ENCODE measurements at places on chromosomes 7 and 10. TPM values are rescaled to one million over a fixed set of nuclear protein-coding genes. Genes with fewer than 3 reads are reported as not detected.
A peak's percentile ranks its signal among the peaks of the same experiment; 100 is the strongest.

SPDYE9 gene
- total RNA-seq = not detected

RARRES2 gene
- total RNA-seq = 26.1 TPM

H2BK1 gene
- not detected for total RNA-seq

PURB gene
- 22.8 TPM for total RNA-seq

IL2RA gene
- not detected for total RNA-seq

GCK gene
- not detected for total RNA-seq

C10orf143 gene
- 2.5 TPM for total RNA-seq

SPDYE1 gene
- not detected for total RNA-seq

DNA sequence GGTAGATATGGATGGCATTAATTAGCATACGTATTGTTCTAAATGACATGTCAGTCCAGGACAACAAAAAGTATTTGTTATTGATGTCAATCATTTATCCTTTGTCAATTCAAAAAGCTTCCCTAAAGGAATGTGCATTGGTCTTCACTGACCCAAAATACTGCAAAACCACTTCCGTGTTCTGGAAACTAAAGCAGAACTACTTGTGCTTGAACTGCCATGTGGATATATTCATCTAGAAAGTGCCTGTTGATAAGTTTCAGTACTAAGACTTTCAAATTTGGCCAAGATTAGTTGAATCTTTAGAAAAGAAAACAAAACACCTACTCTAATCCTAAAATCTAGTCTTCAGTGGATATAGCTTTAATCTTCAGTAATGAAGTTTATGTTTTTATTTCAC is 242.1 kb upstream of the PPP1R3A start:
- DNase-seq = no peak

GRCh38 chr10:14531974-14532373 is 201.2 kb upstream of the FRMD4A start:
- DNase-seq = no peak

GRCh38 chr7:99531354-99531765 is 20.6 kb downstream of the FAM200A start:
- no peak for DNase-seq

DNA sequence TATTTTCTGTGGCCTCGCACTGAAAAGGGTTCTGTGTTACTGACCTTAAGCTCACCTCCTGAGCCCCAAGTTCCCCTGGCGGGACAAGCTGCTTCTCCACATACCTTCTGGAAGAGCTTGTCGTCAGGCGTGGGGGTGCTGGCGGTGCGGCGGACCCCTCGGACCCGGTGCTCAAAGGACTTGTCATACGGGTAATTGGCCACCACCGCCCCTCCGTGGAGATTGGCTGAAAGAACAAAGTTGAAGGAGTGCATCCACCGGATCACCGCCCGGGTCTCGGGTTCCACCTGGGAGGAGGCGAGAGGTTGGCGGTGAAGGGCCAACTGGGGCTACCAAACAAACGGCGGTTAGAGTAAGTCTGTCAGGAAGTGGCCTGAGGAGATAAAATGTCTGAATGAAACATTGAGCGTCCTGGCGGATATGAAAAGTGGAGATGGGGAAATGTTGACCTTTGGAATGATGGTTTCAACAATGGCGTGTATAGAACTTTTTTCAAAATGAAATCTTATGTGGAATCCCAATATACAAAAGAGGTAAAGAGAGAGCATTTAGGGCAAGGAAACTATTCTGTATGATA is 16.5 kb downstream of the CPN1 start:
- DNase-seq = no peak

DNA sequence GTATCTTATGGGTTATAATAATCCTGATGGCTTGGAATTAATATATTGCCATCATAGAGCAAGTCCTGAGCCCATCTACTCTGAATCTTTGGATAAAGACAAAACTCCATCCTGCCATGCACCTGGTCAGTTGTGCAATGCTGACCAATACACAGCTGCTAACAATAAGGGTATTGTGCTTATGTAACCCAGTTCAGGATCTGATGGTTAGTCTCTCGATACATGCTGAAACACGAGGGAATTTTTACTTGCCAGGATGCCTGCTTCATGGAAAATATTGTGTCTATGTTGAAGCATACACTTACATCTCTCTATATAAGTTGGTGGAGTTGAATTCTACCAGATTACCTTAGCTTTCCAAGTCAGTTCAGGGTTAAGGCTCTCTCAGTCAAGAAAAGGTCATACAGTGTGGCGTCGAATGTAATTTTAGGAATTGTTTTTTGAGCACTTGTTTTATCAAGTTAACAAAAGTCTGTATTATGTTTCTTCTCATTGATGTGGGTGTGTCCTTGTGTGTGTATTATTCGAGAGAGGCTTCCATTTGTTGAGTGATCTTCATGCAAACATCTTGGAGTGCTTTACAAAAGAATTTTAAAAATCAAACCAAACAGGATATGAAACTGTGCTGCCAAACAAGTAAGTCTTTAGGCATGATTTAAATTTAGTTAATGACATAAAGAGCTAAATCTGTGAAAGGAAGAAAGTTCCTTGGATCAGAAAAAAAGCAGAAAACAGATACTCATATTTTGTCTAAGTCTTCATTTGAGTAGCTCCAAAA is 449.1 kb downstream of the SUGCT start:
- no peak for DNase-seq

- peak; percentile 25 for DNase-seq
Observed at GRCh38 chr10:118214776-118215175, 127.3 kb downstream of the FAM204A start.

GRCh38 chr7:78912781-78913180 is 540.7 kb downstream of the MAGI2 start:
- no peak for DNase-seq

DNA sequence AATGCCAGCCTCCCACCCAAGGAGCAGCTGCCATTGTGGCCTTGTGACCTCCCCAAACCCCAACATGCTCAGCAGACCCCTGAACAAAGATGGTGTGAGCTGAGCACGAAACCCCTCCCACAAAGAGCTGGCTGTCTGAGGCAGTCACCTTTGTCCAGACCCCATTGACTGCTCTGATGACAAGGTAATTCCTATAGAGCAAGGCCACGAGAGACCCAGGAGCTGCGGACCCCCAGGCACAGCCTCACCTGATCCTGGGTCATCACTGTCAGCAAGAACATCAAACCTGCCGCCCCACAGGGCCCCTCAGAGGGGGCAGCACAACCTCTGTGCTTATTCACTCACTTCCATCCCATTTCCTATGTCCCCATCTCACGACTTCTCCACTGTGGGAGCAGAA is 102.6 kb downstream of the CPXM2 start:
- no peak for DNase-seq

DNA sequence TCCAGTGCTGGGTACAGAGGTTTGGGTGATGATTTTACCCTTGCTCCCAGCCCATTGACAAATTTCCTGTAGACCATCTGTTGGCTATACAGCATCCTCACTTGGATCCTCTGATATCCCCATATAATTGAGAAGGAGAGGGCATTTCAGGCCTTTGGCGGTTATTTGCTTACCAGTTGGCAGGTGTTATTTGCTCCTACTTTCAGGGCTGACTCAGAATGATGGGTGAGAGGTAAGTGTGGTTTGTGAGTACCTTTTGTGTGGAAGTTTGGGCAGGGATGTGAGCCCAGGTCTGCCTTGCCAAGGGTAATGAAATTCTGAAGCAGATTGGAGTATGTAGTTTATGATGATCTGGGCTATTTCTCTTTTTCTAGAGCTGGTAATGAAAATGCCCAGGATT is 93.6 kb downstream of the LRMDA start:
- DNase-seq = no peak

GRCh38 chr10:46077141-46077554 is 31.1 kb upstream of the MSMB start:
- DNase-seq = no peak

GRCh38 chr7:91759205-91759863 is 121.2 kb downstream of the MTERF1 start:
- DNase-seq = no peak

- DNase-seq = no peak
Observed at GRCh38 chr7:128872394-128872824, 9.8 kb downstream of the ATP6V1F start.

DNA sequence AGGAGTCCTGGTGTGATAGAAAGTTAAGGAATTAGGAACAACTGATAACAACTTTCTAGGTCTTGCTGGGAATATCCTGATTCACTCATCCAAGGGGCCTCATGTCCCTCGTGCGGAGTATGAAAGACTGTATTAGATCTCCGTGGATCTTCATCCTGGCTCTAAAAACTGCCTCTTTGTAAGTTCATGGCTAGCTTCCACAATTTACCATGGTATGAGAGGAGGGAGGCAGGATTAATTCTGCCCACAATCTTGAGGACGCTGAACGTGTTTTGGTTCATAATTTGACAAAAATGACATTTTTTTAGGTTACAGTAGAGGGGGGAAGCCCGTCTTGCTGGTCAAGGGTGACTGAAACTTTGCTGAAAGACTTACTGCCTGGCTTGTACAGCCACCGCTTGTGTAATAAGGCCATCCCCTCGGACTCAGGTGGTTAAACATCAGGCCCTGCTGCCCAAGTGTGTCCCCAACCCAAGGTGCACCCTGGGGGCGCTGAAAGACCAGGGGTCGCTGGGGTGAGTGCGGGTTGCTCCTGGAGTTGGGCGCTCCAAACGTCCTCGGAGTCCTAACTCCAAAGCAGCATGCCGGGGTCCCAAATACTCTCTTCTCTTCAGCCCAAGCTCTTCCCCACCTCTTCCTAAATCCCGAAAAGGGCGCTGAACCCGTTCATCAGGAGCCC is 733 bp downstream of the HIBADH start:
- DNase-seq = peak; percentile 59

DNA sequence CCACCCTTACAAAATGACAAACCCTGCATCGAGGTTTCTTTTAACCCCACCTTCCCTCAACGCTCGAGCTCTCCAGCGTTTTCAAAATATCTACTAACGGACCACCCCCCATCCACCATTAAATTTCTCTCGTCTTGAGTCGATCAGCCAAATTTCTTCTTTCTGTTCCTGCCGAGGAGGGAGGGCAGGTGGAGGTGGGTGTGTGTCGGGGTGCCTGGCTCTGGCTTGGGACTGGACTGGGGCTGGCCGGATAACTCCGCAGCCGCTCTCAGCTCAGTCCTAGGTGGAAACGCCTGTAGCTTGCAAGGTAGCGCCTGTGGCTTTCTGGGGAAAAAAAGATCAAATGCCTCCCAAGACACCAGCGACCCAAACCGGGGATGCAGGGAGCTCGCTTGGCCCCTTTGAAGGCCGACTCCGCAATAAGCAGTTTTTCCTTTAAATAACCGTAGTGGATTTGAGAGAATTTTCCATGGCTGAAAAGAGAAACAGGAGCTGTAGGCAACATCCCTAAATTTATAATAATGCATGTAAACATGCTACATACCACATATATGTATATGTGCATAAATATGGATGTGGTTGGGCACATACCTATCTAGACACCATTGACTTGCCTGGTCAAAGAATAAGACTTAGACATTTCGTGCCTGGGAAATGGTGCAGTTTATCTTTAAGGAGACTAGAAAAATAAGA is 1.9 kb upstream of the TMEM178B start:
- peak; percentile 65 for DNase-seq

- DNase-seq = no peak
Observed at GRCh38 chr7:87874066-87874465, 2.1 kb downstream of the SLC25A40 start.

Data from osteoblast (primary cell).